HT1080 (cell line): ENCODE measurements at places on chromosomes 1 and 21. TPM values are rescaled to one million over a fixed set of nuclear protein-coding genes. Genes with fewer than 3 reads are reported as not detected.

Gene ARMH1
- total RNA-seq = not detected in 2 replicates

Gene AQP10
- total RNA-seq = not detected in 2 replicates

Gene FAM72C
- total RNA-seq = 9.1 and 13.9 TPM in 2 replicates

Gene TTF2
- 24.0 and 25.0 TPM in 2 replicates for total RNA-seq

Gene SPRR2A
- not detected in 2 replicates for total RNA-seq
